EH (cell line): ENCODE measurements at places on chromosomes 3 and 15.

DNA sequence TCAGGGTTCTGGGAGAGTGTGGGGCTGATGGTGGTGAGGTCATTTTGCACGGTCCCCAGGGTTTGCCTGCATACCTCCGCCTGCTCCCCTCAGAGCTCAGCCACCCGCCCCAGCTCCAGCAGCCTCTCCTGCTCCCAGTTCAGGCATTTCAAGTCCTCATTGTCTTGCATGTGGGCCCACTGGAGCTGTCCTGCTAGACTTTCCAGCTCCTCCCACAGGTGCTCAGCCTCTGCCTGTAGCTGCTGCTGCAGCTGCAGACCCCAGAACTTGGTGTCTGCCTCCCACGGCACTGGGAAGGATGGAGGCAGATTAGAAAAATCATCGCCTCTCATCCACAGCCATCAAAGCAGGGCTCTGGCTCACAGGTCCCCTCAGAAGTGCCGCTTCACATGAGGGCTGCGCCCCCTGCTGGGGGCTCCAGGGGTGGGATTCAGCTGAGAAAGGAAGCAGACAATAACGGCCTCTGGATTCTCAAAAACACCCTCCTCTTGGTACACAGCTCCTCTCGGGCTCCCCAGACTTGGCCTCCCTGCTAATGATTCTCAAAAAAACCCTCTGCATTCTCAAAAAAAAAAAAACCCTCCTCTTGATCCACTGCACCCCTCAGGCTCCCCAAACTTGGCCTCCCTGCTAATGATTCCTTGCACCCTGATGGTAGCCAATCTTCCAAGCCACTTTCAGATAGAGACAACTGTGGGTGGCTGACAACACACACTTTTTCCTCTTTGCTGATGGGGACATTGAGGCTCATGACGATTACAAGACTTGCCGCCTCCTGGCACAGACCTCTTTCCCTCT, 89.3 kb upstream of the C2CD4B start:
- DNase-seq: peak; percentile 59

DNA sequence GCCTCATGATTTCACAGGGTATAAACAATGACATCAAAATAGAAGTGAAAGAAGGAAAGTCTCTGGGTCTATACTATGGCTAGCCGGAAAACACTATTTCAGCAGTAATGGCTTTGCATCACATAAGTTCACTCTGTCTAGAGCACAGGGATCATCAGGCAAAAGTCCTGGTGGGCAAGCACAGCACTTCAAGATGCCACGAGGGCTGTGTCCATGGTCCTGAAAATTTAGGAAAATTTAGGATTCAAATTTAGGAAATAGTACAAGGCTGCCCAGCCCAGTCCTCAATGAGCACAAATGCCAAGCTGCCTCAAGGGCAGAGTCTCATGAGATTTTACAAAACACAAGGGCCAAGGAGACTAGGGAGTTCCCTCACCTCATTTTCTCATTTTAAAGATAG, 54.1 kb downstream of the RORA start:
- peak; percentile 15 for DNase-seq

- DNase-seq: no peak
These were observed 25.4 kb downstream of the TMEM44 start for GRCh38 chr3:194607592-194608389.

DNA sequence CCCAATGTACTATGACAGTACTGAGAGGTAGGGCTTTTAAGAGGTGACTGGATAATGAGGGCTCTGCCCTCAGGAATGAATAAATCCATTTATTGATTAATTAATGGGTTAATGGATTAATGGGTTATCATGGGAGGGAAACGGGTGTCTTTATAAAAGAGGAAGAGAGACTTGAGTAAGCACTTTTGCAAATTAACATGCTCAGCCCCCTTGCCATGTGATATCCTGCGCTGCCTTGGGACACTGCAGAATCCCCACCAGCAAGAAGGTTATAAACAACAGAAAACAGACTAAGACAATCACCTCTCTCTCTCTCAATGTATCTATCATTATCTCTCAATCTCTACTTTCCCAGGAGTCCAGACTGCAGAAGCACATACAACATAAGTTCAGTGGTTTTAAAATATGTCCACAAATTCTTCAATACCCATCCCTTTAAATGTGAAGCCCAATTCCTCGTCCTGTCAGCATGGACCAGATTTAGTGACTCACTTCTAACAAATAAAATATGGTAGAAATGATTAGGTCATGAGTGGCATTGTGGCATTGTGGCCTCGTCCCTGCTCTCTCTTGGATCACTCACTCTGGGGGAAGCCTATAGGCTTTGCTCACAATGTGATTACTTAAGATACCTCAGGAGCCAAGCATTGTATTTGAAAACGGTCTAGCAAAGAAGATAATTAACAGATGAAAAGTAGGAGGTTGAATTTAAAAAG, 40.0 kb upstream of the IL12A start:
- DNase-seq: peak; percentile 88

DNA sequence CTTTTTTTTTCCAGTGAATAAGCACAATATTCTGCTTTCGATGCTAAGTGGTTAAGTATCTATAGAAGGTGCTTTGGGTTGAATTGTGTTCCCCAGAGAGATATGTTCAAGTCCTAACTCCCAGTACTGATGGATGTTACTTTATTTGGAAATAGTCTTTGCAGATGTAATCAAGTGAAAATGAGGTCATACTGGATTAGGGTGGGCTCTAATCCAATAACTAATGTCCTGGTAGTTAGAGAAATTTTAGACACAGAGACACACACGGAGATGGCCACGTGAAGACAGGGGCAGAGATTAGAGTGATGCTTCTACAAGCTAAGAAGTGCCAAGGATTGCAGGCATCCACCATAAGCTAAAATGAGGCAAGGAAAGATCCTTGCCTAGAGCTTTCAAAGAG, 662.3 kb downstream of the NAALADL2 start:
- DNase-seq: no peak

GRCh38 chr3:79871656-79872055, 103.9 kb upstream of the ROBO1 start:
- peak; percentile 0 for DNase-seq

DNA sequence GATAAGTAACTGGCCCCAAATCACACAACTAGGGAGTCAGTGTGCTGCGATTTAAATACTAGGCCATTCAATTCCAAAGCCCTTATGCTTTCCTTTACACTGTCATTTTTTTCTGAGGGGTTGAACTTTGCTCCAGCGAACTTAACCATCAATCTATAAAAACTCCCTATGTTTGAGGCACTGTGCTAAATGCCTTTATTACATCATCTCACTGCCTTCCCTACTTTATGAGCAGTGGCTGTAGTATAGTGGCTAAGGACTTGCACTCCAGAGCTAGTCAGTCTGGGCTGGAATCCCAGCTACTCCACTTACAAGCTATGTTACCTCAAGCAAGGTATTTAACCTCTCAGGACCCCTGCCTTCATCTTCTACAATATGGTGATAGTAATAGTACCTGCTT, 26.9 kb upstream of the WDR72 start:
- no peak for DNase-seq

DNA sequence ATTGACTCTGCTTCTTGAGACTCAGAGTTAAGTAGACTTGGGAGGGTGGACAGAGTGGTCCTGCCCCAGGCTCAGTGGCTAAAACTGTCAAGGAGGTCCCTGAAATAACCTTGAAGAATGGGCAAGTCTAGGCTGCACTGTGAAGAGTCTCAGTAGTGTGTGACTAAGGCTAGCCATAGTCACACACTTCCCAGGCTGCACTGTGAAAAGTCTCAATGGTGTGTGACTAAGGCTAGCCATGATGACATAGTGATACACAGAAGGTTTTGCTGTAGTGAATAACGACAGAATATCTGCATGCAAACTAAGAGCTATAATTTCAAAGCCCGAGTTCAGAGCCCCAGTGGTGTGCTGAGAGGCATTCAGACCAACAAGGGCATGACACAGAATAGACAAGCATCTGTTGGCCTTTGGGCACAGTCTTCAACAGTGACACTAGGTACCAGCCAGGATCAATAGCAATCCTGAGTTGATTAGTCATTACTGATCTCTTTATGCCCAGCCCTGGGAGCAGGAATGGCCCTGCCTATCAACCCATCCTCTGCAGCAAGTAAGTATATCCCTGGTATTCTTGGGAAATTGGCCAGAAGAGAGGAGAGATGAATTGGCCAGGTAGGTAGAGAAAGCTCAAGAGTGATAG, 72.4 kb upstream of the BBX start:
- DNase-seq: peak; percentile 21

DNA sequence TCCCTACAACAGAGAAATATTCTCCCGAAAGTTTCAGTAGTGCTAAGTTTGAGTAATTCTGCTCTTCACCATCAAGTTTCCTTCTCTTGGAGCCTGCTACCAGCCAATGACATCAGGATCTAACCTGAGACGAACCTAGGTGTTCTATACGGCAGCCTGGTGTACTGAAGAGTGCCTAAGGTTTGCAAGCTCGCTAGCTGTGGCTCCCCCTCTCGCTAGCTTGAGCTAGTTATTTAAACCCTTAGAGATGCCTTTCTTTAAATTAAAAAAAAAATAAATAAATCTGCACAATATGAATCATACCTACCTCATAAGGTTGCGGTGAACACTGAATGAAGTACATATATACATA, 1.4 kb upstream of the COL8A1 start:
- DNase-seq: no peak

- DNase-seq: no peak
These were observed 38.5 kb downstream of the SMAD3 start for GRCh38 chr15:67103869-67104268.

DNA sequence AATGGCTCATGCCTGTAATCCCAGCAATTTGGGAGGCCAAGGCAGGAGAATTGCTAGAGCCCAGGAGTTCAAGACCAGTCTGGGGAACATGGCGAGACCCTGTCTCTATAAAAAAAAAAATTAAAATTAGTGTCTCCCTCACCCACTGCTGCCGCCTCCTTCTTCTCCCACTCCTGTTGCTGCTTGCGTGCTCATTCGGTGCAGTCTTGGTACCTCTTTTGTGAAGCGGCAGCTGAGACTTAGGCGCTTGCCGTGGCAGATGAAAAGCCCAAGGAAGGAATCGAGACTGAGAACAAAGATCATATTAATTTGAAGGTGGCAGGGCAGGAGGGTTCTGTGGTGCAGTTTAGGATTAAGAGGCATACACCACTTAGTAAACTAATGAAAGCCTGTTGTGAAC, 20.0 kb downstream of the GLB1 start:
- DNase-seq: no peak

- DNase-seq: peak; percentile 85
These were observed 141.3 kb upstream of the CCDC54 start for GRCh38 chr3:107235928-107236315.

- DNase-seq: peak; percentile 60
These were observed 24.8 kb upstream of the SLMAP start for GRCh38 chr3:57731311-57731710.

DNA sequence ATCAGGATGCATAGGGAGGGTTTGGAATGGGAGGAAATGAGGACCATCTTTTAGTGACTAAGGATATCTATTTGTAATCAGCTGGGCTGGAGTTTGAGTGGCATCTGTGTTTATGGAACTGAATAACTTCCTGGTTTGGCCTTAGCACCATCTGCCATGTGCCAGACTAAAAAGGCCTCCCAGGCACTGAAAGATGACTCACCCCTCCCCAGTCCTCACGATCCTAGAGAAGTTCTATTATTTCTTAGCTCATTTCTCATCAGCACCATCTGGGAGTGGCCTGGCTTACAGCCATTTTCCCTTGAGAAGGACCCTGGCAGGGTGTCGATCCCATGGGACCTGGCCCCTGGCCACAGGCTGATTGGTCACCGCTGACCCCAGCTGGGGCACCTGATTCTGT, 23.9 kb upstream of the CTXND1 start:
- DNase-seq: peak; percentile 76

- DNase-seq: peak; percentile 85
These were observed 43.4 kb downstream of the FBXO22 start for GRCh38 chr15:75947092-75947491.

GRCh38 chr15:99504071-99504822, 61.5 kb upstream of the MEF2A start:
- DNase-seq: no peak
